Fibroblast of skin of left quadriceps (primary cell): ENCODE measurements at places on chromosomes 6 and 20.
A peak's percentile ranks its signal among the peaks of the same experiment; 100 is the strongest.

- DNase-seq = no peak
Measured at GRCh38 chr6:166707045-166707444, 80.0 kb upstream of the RPS6KA2 start.

DNA sequence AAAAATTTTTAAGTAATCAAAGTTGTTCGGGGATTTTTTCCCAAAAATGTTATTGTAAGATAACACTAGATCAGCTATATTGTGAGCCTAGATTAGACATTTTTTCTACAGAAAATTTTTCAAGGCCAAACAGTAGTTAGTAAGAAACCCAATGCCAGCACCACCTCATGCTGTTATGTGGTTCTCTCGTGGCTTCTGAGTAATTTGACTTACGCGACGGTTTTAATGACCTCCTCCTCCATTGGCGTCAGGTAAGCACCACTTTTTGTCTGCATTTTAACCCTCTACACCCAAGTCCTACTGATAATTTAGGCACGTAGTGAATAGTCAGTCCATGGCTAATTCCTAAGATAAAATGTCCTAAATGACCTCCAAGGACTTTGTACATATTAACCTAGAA, 9.7 kb downstream of the RPS6KA2 start:
- DNase-seq = no peak

- DNase-seq = peak; percentile 27
Measured at GRCh38 chr20:20360464-20360863, 7.4 kb upstream of the INSM1 start.

DNA sequence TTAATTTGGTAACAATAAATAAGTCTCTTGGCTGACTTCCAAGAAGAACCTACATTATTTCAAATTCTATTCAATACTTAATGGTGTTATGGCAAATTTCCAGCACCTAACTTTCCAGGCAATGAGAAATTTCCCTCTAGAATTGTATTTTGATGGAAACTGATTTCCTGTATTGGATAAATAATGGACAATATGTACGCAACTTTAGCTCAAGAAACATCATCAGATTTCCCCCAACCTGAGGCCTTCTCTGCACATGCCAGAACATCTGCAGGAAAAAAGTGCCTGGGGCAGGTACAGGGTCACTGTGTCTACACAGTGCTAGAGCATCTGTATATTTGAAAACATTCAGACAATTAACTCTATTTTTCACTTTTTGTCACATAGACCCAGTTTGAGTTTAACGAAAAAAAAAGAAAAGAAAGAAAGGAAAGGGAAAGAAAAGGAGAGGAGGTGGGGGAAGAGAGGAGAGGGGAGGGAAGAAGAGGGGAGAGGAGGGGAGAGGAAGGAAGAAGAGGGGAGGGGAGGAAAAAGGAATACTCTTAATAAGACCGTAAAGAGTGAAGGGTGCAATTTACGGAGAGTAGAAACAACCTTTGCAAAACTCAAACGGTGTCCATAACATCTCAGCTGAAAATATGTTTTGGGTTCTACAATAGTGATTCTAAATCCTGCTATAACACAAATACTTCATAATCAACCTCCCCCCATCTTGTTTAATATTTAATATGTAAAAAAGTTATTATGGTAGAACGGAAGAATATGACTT, 130.0 kb downstream of the TSHZ2 start:
- no peak for DNase-seq

GRCh38 chr6:148934961-148935360, 188.1 kb downstream of the UST start:
- DNase-seq = peak; percentile 64

DNA sequence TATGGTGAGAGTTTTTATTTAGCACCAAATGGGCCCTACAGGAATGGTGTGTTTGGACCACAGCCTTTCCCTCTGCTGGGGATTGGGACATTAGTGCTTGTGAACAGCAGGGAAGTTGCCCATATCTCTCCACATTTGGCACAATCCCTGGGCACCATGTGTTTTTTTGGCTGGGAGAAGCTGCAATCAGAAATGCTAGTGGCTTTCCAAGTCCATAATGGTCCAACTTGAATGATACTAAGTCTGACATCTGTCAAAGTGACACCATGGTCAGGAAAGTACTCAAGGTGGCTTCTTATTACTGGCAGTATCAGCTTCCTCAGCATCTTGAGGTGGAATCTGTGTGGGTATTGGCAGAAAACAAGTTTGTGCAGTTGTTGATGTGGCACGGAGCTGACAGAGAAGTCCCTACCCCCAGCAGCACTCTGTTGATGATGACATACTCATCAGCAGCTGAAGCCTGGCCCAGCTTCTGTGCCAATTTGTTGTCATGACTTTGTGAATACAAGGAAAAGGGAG, 53.0 kb downstream of the SASH1 start:
- no peak for DNase-seq

DNA sequence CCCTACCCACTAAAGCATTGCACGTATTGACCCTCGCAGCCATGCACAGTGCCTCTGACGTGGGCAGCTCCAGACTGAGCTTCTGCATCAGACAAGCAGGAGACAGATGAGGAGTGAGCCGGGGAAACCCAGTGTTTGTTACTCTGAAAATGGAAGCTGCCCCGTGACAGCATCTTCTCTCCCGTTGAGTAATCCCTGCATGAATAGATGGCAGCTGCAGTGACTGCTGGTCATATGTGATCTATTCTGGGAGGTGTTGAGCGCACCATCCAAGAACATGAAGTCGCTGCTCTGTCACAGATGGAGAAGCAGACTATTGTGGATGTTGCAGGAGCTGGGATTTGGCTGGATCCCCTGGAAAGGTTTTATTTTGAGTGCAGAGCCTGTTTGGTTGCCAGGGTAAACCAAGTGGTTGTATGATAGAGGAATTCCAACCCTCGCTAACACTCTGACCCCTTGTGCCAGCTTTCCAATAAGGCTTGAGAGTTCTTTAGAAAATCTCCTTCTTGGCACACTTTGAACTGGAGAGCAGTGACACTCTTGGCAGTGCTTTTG, 242.2 kb downstream of the NRN1 start:
- DNase-seq = no peak

DNA sequence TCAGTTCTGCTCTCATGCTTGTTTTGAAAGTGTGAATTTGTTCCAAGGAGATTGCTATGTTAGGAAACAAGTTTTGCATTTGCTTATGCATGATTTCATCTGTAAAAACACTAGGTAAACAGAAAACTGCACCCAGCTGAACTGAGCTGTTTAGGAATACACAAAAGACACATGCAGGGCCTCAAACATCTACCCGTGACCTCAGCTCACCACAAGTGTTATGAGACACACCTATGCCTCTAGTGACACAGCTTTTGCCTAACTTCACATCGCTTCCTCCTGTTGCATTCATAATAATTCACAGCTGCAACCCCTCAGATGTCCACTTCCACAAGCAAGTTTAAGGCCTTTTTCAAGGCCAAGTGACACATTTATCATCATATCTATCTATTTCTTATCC, 98.0 kb upstream of the SLC24A3 start:
- DNase-seq = no peak

GRCh38 chr6:43499028-43499815, 10.9 kb downstream of the LRRC73 start:
- DNase-seq = no peak

DNA sequence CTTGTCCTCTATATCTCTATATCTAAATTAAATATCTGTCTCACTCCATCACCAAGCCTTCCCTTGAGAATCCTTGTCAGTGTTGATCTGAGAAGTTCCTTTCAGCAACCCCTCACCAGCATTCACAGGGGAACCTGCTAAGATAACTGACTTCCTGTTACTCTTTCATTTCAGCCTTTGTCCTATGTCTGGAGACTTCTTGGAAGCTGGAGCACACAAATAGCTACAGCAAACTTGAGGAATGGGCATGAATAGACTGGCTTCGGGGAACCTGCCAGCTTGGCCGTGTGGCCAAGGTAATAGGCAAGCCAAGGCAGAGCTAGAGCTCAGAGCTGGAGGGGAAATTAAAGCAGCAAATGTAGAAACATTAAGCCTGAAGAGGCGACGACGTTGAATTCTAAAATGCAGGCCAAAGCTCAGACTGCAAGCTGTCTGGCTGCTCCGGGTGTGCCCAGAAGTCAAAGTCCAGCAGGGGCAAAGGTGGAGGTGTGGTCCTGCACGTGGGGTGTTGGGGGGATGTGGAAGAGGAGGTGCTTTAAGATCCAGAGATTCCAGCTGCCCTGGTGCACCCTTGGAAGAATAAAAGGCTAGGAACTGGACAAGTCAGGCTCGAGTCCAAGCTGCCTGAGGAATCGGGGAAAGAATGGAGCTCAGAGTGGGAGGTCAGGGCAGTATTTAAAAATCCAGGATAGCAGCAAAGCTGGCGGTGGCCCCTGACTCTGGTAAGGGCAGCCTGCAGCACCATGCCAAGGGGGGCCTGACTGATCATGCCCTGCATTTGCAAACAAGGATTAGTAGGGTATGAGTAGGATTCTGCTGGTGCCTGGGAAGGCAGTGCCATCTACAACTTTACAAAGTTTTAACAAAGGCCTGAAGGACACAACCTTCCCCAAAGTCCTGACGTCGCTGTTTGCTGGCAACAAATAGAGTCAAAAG, 185.0 kb upstream of the SGK1 start:
- DNase-seq = no peak

- no peak for DNase-seq
Measured at GRCh38 chr6:92231171-92231701, 1188.1 kb downstream of the EPHA7 start.

DNA sequence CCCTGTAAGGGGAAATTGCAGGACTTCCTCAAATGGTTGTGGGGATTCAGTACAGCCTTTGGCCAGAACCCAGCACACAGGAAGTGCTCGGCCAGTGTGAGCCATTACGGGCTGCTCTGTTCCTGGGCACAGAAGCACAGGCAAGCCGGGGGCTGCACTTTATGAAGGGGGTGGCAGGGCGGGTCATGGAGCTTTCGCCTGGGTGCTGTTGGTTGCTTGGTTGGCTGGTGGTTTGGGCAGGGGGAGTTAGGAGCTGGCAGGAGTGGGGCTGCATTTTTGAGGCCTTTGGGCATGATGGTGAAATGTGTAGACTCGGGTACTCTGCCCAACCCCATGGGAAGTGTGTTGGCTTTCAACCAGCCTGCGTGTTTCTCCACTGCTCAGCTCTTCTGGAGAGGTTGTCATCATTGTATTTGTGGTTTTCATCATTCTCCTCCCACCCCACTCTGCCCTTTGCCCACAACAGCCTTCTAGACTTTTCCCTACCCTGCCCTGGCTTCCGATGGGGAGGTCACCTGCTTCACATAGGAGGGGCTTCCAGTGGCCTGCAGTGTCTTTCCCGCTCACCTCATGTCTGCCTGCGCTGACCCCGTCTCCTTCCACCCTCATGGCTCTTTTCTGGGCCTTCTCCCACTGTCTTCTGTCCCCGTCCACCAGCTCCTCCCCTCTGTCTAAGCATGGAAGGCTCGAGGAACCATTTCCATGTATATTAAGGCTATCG, 16.1 kb upstream of the RBM38 start:
- no peak for DNase-seq

GRCh38 chr20:43878776-43879175, 35.9 kb upstream of the TOX2 start:
- no peak for DNase-seq

DNA sequence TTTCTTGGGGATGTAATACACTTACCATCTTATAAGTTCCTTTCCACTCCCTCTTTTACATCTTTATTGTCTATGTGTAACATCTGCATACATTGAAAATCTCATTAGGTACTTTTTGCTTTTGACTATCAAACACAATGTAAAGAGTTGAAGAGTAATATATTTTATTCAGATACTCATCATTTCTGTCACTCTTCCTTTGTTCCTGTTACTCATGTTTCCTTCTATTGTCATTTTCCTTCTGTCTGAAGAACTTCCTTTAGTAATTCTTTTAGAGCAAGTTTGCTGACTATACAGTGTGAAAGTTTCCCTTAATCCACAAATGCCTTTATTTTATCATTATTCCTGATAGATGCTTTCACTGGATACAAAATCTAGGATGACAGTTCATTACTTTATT, 339.8 kb downstream of the SOX4 start:
- no peak for DNase-seq

GRCh38 chr20:48839154-48839917, 11.5 kb upstream of the PREX1 start:
- DNase-seq = no peak

- no peak for DNase-seq
Measured at GRCh38 chr6:166364456-166364855, 18.3 kb downstream of the MPC1 start.

DNA sequence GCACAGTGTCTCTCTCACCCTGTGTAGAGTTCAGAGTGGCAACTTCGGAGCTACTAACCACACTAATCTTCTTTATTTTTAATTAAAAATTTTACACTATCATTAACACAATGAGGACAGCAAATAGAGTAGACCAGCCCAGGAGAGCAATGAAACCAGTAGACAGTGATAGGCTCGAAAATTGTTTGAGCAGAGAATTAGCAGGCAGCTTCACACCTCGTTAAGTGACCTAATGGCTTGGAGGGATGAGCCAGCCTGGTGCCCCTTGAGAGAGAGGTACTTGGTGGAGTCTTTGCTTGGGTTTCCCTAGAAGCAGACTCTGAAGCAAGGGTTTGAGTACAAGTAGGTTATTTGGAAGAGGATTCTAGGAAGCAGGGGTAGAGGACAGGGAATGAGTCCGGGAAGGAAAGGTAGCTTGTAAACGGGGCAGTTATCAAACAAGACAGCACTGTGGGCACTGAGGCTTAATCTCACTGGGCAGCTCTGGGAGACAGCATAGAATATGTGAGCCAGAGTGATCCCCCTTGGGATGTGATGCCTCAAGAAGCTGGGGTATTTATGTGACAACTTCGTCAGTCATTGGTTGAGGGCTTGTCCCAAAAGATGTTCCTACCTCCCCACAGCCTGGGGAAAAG, 146.1 kb downstream of the PCSK2 start:
- no peak for DNase-seq

DNA sequence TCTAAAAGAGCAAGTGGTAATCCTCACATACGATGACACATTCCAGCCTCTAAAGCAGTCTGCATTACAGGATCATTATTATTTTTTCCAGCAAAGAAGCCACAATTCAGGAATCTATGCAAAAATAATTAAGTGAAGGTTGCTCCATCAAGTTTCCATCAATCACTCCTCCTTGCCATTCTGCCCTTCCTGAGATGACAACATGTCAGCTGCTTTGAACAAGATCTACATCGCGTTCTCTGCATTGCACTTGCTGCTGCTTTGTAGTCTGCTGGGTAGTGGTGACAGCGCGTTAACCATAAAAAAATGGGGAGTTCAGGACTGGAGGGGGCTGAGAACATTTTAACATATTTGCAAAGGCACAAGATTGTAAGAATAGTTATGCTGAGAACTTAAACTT, 147.7 kb downstream of the GMPR start:
- no peak for DNase-seq
